Stimulated activated CD4-positive, alpha-beta T cell treated with anti-CD3 and anti-CD28 coated beads, Interleukin-1b, Interleukin-23, amount 100 ng/mL, for 4 hours (primary cell): ENCODE measurements at places on chromosomes 2 and 18.

GRCh38 chr2:111640480-111640879 lies 243.5 kb downstream of the ANAPC1 start:
- DNase-seq = no peak

DNA sequence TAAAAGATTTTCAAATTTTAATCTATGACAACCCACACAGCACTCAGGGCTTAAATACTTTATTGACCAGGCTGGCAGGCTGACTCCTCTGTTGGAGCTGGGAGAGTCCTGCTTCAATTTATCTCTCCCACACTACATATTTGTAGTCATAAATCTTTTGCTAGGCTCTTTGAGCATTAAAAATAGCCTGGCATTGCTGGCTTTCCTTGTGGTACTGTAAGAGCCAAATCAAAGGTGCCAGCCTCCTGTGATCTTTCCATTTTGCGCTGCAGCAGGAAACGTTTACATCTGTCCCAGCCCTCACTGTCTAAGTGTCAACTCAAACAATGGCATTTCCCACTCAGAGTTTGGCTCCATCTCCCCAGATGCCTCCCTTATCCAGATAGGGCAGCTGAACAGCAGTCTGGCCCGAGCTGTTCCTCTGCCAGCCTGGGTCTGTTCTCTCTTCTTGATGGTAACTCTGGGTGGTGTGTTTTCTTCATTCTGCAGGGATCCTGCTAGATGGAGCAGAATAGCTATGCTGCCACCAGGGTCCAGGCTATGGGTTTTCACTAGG lies 62.1 kb downstream of the LRRTM1 start:
- no peak for DNase-seq

GRCh38 chr18:45719106-45719505 lies 4.9 kb upstream of the SLC14A1 start:
- no peak for DNase-seq

DNA sequence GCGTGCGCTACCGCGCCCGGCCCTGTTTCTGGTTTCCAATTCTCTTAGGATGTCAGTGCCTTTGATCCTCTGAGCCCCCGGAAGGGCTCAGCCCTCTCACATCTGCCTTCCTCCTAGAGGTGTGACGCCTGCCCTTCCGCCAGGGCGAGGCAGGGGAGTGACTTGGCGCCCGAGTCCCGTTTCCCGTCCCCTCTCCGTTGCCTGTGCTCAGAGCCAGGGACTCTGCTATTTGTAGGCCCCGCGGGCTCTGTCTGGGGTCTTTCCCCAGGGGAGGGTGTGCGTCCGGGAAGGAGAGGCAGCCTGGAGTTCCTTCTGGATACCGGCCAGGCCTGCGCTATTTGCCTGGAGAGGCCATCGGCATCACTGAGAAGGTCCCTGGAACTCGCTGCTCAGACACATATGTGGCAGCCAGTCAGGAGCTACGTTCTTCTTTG lies 103.7 kb upstream of the TAF1B start:
- DNase-seq = peak; percentile 31

DNA sequence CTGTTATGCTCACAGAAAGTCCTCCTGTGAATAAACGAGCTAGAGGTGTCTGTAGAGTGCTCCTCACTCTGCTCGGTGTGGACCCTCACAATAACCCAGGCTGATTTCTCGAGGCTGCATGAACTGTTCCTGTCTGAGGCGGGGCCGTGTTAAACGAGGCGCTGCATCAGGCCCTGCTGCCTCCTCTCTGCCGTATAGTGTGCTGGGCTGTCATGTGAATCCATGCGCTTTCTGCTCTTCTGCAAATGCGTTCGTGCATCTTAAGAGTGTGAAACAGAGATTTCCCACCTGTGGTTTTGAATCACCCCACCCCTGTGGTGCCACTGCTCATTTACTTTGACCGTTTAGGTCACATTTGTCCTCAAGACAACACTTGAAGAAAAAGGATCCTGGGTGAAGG lies 26.2 kb downstream of the TRAF3IP1 start:
- no peak for DNase-seq

GRCh38 chr18:61173554-61173953 lies 159.7 kb upstream of the CDH20 start:
- DNase-seq = no peak

GRCh38 chr2:10454505-10454904 lies 6.4 kb upstream of the ODC1 start:
- no peak for DNase-seq

- no peak for DNase-seq
Observed at GRCh38 chr2:183024339-183025095, 13.7 kb downstream of the NCKAP1 start.

GRCh38 chr2:163397451-163397850 lies 338.4 kb downstream of the FIGN start:
- no peak for DNase-seq

DNA sequence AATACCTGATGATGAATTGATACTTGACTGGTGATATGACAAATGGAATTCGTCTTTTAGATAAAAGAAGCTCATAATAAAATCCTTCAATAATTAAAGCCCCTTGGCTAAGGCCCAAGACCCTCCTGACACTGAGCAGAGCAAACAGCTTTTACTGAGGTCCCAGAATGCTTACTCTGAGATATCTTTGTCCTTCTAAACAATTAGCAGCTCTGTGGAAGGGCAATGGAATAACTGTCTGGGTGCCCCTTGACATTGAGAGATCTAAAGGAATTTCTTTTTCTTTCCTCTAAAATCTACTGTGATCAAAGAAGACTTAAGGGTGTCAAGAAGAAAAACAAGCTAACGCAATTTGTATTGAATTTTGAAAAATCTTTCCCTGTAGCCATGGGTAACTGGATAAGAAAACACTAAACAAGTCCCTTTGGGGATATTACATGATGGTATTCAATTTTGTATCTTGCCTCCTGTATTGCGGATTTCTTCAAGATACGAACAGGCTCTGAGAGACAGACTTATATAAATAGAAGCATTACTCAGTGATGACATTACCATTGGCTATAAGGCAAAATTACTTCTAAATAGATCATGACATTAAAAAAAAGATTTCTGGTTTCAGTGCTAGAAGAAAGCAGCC lies 128.8 kb downstream of the MREG start:
- no peak for DNase-seq

GRCh38 chr18:47780011-47780725 lies 150.3 kb downstream of the SMAD2 start:
- DNase-seq = no peak

DNA sequence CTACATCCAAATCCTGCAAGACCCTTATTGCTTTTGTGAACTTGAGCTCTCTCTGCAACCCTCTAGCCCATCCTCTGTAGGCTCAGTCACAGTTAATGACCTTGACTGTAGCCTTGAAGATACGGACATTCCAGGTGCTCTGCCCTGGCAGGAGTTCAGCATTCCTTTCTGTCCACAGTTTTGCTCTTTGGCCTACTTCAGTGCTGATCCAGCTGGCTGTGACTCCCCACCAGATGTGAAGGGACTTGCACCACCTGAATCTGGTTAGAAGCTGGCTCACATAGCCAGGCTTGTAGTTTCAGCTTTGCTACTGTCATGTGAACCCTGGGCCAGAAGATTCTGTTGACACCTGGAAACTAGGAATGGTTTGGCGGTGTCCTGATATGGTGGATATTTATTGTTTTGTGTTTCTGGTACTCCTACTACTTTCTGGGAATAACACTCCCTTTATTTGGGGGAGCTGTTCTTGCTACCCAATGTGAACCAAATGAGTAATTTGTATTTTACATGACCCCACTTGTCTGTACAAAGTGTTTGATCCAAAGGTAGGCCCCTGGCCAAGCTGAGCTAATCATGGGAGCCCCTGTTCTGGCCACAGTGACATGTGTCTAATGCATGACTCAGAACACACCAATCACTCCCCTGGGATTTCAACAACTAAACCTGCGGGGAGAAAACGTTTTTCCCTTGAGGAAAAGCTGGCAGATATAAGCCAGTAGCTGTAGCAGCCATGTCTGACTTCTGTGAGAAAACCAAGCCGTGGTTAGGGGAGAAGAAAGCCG lies 73.4 kb downstream of the CDCA7 start:
- no peak for DNase-seq

GRCh38 chr18:78666666-78667335 lies 312.8 kb upstream of the SALL3 start:
- DNase-seq = no peak

DNA sequence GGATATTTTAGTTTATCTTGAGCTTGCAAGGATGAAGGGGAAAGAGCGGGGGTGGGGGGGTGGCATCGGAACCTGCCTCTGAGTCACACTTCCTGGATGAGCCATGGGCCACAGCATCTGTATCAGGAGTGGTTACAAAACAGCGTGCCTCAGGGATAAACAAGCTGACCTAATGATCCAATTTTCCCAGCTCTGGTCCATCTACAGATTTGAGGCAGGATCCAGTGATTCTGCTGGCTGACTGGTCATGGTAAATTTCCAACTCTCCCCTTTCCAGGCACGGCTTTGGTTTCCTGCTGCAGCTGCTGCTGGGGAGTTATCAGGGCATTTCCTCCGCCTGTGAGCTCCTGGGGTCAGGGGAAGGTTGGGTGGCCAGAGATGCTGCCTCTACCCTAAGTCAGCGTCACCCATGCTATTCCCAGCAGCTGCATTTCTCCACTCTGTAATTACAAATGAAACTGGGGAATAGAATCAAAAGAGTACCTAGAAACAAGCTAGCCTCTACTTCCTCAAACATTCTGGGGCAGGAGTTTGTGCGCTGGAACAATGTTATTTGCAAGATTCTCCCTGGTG lies 4.7 kb upstream of the HPCAL1 start:
- DNase-seq = peak; percentile 51

DNA sequence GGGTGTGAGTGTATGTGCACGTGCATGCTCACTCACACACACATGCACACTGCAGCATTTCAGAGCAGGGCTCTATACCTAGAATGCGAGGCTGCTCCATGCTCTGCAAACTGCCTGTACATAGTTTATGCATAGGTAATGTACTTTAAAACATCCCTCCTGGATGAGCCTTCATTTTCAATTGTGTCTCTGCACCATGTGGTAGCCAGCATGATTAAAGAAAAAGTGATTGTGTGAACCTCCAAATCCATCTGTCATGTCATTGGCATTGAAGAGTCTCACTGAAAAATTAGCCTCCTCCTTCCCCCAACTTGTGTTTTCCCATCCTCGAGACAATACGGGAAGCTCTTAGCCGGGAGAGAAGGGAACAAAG lies 120.9 kb upstream of the SPATS2L start:
- DNase-seq = no peak

GRCh38 chr2:148614014-148614321 lies 30.6 kb upstream of the EPC2 start:
- DNase-seq = no peak

DNA sequence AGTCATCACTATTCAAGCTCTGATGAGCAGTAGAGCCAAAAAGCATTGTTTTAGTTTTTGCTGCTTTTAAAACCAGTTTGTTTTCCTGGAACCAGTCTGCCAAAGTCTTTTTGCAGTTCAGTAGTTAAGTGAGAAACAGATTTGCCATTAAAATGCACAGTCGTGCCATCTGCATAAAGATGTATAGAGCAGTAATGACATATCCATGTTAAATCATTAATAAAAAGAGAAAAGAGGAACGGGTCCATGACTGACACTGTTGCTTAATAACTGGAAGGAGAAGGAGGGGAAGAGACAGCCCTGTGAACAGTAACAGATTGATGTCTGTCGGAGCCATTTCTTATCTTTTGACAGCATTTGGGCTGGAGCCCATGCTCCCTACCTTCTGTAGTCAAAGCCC lies 704.6 kb downstream of the SATB2 start:
- DNase-seq = no peak

GRCh38 chr18:48006415-48007175 lies 76.1 kb upstream of the SMAD2 start:
- DNase-seq = no peak

DNA sequence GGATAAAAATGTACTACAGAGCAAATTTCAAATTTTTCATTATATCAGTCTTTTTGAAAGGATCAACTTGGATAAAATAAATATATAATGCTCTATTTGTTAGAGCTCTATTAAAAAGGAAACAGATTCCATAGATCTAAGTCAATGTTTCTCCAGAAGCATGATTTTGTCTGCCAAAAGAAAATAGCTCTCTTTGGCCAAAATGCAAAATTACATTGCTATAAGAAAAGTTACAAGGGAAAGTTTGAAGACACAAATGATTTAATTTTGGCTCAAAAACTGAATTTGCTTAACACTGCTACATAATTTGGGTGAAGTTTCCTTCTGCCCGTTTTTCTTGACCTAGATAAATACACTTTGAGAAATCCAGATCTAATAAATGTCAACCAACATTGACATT lies 15.7 kb downstream of the C2orf69 start:
- no peak for DNase-seq

DNA sequence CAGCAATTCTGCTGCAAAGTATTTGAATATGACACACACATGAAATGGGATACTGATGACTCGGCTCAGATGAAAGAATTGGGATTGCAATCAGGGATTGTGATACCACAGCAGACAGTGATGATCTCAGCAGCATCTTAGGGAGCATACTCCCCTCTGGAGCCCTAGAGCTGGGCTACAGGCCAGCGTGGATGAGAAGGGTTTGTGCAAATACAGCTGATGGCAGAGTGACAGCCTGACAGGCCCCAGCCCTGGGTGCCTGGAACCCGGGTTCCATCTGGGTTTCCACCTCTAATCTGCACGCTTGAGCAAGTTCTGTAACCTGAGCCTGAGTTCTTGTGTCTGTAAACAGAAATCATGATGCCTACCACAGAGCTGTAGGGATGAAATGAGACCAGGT lies 418.0 kb downstream of the LRATD1 start:
- no peak for DNase-seq

GRCh38 chr18:65975536-65975935 lies 224.7 kb downstream of the CDH7 start:
- no peak for DNase-seq

DNA sequence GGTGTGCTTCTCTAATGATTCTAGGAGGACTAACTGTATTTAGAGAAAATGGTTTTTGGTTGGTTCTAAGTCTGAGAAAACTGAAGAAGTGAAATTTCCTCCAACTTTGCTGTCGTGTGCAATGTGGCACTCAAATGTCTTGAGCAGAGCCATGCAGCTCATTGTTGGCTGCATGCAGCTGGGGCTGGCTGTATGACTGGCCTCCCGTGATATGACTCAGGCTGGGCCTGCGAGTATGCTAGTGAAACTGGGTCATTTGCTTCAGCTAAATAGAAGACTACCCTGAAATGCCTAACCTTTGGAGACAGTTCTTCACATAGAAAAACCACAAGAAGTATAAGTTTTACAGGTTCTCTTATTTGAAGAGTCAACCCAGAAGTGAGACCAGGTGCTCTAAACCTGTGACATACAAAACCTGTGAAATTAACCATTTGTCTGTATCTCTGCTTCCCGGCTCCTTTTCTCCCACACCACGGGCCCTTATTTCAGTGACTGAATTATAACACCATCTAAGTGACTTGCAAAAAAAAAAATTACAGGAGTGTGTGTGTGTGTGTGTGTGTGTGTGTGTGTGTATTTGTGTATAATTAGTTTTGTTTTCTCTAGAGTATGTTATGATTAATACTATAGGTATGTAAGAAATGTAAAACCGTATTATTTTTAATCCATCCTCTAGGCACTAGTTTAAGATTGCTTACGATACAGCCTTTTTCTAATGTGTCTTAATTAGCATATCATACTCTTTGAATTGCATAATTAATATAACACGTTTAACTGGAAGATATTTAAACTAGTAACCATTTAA lies 15.9 kb downstream of the POLI start:
- DNase-seq = no peak
